ELR (cell line): ENCODE measurements at places on chromosomes 1 and 21.

DNA sequence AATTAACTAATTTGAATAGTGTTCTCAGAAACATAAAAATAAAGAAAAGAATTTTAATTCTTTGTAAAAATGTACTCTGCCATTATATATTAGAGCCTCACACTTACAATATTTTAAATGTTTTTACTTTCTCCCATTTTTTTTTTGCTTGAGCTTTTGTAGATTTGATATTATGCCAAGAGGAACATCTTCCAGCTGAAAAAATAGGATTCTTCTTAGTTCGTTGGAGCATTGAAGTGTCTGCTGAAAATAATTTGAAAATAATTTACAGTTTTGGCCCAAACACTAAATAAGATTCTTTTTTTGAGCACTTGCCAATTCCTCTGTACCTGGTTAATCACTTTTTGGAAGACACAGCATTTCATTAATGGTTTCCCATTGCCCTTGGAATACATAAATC is 175.0 kb upstream of the COL11A1 start:
- DNase-seq, result no peak

DNA sequence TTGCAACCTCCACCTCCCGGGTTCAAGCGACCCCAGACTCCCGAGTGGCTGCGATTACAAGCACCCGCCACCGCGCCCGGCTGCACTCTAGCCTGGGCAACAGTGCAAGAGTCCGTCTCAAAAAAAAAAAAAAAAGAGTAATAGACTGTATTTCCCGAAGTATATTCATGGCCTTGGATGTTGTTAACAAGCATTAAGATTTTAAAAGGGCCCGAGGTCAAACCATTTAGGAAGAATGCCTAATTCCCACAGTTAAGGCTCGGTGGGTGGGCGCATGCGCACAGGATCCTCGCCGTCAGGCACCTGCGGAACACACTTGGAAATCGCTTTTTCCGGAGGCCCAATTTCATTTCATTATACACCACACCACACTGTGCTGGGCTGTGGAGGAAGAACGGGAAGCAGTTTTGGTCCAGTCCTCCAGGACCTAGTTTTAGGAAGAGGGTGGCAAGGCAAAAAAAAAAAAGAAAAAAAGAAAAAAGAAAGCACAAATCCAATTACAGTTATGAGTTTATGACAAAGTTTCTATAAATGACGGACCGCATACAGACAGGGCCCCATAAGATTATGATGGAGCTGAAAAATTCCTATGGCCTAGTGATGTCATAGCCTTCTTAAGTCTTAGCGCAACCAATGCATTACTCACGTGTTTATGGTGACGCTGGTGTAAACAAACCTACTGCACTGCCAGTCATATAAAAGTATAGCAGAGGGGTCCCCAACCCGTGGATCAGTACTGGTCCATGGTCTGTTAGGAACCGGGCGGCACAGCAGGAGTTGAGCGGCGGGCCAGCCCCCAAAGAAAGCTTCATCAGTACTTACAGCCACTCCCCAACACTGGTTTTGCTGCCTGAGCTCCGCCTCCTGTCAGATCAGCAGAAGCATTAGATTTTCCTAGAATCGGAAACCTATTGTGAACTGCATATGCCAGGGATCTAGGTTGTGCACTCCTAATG is 38.2 kb downstream of the H3-3A start:
- DNase-seq, result peak; percentile 81

DNA sequence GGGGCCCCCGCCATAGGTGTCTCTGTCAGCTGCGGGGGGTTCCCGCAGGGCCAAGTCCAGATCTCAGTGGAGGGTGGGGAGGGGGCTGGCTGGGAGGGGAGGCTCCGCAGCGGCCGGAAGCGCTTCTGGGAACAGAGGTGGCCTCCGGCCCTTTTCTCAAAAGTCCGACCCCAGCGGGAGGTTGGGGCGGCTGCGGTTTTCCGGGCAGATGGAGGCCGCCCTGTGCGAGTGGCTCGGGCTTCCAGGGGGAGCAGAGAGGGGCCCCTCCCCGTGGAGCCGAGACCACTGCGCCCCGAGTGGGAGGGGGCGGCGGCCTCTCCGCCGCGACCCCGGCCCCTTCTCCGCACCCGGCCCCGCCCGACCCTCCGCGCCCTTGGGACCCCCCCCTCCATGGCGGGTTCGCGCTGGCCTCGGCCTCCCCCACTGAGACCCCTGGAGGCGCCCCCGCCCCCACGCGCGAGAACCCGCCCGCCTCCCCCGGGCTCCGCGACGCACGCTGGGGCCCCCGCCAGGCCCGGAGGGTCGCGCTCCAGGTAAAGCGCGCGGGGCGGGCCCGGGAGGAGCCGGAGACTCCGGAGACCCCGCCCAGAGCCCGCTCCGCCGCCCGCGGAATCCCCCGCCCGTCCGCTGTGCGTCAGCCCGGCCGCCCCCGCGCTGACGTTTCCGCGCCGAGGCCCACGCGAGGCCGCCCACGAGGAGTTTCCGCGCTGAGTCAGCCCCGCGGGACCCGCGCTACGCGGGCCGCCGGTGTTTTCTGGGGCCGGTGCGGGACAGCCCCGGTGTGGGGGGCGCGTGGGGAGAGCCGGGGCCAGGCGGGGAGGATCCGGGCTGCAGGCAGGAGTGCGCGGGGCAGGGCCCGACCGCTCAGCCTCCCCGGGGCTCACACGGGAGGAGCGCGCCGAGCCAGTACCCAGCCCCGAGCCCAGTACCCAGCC is 5.2 kb downstream of the TNFRSF18 start:
- peak; percentile 31 for DNase-seq

DNA sequence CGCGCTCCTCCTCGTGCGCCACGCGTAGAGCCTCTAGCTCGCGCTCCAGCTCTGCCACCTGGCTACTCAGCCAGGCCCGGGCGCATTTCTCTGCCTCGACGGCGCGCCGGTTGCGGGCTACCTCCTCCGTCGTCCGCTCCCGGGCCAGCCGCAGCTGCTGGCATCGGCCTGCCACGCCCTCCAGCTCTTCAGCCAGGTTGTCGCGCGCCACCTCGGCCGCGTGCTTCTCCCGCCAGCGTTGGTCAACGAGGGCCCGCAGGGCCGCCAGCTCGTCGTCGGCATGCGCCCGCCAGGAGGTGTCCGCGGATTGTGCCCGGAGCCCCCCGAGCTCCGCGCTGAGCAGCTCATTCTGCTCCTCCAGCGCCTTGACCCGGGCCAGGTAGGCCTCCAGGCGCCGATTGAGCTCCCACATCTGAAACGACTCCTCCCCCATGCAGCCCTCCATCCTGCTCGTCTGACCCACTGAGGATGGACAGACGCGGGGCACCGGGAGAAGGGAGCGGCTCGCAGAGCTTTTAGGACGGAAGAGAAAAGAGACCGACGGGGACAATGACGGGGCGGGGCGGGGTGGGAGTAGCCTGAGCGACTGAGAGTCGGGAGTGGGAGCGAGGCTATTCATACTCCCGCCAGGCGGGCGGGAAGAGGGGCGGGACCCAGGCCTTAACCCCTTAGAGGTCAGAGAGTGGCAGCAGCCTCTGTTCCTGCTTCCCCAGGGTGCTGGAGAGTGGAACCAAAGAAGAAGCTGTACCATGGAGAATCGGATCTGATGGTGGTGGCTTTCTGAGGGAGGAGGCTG is at the start of gene NES:
Gene NES (minus strand): TSS at position 588 of the 796 bp plus-strand sequence. CDS start 143 bp downstream, at position 445.
- peak; percentile 51 for DNase-seq

- no peak for DNase-seq
These were observed 585.5 kb downstream of the AJAP1 start for GRCh38 chr1:5239911-5240310.

DNA sequence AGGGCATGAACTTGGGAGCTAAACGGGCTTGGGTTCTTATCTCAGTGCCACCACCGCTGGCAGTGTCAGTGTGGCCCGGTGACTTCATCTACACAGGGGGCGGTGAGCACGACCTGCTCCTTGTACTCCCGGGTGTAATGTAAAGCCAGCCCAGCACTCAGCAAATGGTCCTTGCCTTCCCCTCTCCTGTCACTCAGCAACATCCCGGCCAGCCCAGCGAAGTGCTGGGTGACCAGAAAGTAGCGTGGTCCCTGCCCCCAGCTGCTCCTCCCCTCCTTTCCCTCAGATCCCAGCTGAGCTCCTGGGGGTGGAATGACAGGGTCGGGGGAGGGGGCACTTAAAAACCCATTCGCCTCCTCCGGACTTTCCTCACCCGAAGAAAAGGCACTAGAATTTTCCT is 7.2 kb downstream of the KCNN3 start:
- DNase-seq, result no peak

DNA sequence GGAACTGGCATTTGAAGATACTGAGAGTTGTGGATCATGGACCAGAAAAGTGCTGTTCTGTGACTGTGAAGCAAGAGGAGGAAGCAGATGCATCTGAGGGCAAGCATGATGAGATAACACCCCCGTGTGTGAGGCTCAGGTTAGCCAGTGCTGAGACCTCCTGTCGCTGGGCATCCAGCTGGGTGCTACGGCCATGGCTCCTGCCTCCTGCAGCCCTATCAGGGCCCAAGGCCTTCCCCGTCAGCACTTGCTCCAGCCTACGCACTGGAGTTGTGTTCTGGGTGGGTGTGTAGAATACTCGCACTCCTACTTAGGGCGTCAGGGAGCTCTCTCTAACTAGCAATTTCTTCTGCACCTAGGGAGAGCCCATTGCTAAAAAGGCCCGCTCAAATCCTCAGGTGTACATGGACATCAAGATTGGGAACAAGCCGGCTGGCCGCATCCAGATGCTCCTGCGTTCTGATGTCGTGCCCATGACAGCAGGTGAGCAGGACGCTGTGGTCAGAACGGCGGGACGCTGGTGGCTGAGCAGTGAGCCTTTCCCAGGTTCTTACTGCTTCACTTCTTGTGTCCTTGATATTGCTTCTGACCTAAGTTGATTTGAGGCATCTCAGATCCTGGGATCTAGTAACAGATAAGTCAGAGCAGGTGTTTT is 6.5 kb downstream of the PPIE start:
- no peak for DNase-seq

GRCh38 chr21:17828223-17828622 is 9.1 kb upstream of the C21orf91 start:
- DNase-seq, result peak; percentile 29

GRCh38 chr1:212955098-212955497 is 4.8 kb downstream of the VASH2 start:
- DNase-seq, result no peak

GRCh38 chr1:161838362-161838761 is 72.2 kb downstream of the ATF6 start:
- DNase-seq, result no peak

DNA sequence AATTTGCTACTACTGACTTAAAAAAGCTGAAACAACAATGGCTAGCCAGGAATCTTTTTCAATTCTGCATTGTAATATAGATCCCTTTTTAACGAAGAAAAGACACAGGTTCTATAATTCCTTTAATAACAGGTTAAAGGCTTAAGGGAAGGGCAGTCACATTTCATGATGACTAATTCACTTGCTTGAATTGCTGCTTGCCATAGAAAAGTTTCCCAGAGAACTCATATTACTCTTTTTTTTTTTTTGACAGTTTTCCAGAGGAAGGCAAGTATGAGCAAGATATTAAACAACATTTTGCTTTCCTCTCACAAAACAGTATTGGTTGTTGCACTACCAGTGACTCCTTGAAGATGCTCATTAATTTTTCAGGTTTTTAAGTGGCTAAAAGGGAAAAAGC is 60.9 kb downstream of the IL23R start:
- DNase-seq, result peak; percentile 8

DNA sequence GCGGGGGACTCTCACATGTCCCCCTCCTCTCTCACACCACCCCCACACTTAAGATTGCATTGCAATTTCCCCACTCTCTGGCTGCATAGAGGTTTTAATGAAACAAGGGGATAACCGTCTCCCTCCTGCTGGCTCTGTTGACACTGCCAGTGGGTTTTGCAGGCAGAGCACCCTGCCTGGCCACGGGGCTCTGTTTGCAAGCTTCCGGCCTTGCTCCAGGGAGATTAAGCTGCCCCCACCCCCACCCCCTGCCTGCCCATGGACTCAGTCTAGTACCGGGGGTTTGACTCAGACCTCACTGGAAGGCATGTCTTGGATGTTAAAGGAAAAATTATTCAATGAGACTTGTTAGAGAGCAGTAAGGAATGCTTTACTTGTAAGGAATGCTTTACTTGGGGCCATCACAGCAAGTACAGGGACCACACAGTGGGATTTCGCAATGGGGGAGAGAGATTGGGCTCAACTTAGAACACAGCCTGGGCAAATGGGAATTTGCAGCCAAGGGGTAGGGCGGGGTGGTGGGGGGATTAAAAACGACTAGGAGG is 101.0 kb downstream of the AJAP1 start:
- DNase-seq, result no peak

GRCh38 chr1:43199093-43199726 is 27.1 kb downstream of the CFAP57 start:
- no peak for DNase-seq

GRCh38 chr1:20814534-20814871 is 27.4 kb upstream of the HP1BP3 start:
- DNase-seq, result no peak

DNA sequence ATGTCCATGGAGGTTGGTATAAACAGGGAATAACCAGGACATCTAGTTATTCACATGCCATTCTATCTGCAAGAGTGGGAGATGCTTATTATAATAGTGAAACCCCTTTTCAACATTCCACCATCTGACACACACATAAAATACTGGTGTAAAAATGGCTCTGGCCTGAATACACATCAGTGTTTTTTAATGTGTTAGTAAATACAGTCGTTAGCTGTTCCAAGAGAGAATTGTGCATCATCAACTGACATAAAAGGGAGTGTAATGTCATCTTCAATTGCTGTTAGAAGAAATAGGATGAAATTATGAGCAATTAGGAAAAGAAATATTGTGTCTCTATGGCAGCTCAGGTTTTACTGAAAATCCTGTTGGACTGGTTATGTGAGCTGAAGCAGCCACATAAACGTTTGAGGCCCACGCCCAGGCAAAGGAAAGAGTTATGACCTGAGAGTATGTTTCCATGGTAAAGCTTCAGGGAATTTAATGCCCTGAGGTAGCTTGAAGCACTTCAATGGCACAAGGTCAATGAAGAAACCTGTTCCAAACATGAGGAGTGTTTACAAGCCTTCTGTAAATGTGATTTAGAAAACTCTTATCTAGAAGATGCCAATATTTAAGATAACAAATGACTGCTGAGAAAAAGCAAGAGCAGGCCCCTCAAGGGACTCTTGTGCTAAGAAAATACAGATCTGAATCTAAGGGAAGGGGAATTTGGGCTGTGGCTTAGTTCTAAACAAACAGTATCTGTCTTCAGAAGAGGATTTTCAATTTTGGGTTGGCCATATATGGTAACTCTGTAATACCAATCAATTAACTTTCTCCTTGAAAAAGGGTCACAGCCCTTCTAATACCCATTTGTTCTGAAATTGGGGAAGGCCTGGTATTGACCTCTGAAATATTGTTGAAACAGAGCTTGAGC is 384.3 kb downstream of the SEC16B start:
- DNase-seq, result no peak

DNA sequence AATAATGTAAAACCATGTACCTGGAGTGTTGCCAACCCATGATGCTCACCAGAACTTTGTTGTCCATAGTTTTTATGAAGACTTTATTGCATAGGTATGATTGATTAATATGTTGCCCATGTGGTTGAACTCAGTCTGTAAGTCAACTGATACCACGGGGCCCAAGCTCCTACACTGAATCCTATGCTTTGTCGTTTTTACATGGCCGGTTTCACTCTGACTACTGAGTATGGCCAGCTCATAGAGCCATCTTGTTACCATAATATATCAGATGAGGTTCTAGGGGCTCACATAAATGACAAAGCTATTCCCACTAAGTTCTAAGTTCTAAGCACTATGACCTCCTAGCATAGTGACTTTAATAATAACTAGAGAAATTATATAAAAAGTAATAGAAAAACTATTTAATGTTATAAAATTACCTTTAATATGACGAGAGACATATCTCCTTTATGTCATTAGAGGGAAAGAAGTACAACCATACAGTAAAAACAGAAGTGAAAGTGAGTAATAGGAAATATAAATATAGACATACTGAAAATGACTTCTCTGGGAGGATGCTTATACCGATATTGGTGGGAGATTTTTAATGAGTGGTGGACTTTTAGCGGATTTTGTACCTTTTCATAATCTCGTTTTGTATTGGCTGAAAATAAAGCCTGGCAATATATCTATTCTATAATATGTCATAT is 983.4 kb upstream of the PRMT6 start:
- no peak for DNase-seq
